ENCODE measurements at places on chromosomes 16 and 17. TPM values are rescaled to one million over a fixed set of nuclear protein-coding genes. Genes with fewer than 3 reads are reported as not detected.
A peak's percentile ranks its signal among the peaks of the same experiment; 100 is the strongest.

DNA sequence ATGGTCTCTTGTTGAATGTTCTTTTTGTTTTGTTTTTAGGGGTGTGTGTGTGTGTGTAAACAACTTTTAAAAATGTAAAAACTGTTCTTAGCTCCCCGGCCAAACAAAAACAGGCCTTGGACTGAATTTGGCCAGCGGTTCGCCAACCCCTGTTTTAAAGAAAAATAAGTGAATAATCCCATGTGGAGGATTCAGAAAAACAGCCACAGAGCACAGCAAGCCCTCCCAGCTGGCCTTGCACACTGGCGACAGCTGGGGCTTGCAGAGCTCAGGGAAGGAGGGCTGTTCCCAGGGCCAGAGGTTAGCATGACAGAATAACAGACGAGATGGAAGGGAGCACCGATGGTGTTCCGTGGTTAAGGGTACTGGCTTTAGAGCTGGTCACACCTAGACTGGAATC, 39.0 kb downstream of the EMP2 start:
- no peak for DNase-seq

- DNase-seq, result no peak
Measured at GRCh38 chr17:11814655-11815262, 182.5 kb downstream of the ZNF18 start.

- peak; percentile 63 for DNase-seq
Measured at GRCh38 chr17:36856222-36856621, 81.1 kb upstream of the LHX1 start.

GRCh38 chr16:14051103-14051729, 19.9 kb upstream of the MRTFB start:
- DNase-seq, result no peak

GRCh38 chr16:69745959-69746358, 8.8 kb downstream of the NOB1 start:
- no peak for DNase-seq

The DRC3 gene
- 2.0 TPM for total RNA-seq

The FAM171A2 gene
- total RNA-seq, result 2.0 TPM

DNA sequence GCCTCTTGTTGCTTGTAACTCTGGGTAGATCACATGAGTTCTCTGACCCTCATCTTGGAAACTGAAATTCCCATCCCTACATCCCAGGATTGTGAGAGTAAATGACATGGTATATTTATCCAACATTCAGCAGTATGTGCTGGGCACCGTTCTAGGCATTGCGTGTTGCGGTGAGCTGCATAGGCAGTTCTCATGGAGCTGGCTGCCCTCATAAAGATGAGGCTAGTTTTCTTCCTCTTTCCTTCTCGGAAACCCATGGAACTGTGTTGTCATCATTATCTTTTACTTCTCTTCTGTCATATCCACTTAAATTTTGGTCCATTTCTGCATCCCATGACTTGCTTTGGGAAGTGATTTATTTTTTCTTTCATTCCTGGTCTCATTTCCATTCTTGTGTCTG, 17.2 kb downstream of the CMIP start:
- no peak for DNase-seq

DNA sequence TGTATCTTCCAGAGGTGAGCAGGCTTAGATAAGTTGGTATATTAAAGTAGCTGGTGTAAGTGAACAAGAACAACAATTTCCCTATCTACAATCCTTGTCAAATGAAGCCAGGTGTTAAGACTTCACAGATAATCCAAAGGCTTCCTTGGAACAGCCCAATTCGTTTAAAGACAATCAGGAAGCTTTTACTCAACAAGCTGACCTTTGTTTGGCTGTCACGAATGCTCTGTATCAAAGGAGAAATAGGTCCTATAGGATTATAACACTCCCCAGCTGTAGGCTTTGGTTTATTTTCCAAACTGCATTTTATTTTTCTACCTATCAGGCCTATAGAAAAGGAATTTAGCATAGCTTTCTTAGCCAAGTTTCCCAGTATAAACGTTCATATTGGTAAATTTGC, 766.5 kb upstream of the GOT2 start:
- DNase-seq, result no peak

- no peak for DNase-seq
Measured at GRCh38 chr17:28532050-28532960, 20.1 kb downstream of the UNC119 start.

DNA sequence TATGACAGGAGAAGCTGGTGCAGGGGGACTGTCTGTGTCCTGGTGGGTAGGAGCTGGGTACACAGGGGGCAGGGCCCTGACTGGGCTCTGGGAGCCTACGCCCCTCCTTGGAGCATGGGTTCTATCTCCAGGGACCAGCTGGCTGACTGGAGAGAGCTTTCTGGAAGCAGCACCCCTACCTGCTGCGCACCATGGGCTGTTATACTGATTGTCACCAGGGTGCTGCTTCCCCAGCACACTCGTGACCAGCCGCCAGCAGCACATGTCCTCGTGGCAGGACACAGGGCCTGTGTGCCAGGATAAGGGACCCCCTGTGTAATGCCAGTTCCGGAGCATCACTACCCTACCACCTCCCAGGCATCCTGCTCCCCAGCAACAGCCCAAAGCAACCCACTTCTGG, 106.0 kb downstream of the AMFR start:
- DNase-seq, result no peak

DNA sequence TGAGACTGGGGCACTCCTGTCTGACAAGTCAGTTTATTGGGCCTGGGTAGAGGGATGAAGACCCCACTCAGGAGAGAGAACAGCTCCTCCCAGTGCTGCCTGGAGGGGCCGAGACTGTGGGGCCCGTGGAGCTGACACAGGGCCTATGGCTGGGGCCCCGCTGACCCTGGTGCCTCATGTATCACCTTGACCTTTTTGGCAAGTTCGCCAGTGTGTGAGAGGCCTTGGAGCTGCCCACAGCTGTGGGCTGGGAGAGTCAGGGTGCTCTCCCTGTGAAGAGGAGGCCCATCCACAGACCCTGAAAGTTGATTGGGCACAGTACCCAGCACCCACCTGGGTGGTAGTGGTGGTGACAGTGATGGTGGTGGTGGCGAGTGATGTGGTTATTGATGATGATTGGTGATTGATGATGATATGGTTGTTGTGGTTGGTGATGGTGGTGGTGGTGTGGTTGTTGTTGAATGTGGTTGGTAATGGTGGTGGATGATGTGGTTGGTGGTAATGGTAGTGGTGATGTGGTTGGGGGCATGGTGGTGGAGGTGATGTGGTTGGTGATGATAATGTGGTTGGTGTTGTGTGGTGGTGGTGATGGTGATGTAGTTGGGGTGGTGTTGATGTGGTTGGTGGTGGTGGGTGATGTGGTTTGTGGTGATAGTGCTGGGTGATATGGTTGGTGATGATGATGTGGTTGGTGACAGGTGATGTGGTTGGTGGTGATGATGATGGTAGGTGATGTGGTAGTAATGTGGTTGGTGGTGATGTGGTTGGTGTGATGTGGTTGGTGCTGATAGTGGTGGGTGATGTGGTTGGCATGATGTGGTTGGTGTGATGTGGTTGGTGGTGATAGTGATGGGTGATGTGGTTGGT, 29.1 kb downstream of the BAHCC1 start:
- DNase-seq, result no peak

DNA sequence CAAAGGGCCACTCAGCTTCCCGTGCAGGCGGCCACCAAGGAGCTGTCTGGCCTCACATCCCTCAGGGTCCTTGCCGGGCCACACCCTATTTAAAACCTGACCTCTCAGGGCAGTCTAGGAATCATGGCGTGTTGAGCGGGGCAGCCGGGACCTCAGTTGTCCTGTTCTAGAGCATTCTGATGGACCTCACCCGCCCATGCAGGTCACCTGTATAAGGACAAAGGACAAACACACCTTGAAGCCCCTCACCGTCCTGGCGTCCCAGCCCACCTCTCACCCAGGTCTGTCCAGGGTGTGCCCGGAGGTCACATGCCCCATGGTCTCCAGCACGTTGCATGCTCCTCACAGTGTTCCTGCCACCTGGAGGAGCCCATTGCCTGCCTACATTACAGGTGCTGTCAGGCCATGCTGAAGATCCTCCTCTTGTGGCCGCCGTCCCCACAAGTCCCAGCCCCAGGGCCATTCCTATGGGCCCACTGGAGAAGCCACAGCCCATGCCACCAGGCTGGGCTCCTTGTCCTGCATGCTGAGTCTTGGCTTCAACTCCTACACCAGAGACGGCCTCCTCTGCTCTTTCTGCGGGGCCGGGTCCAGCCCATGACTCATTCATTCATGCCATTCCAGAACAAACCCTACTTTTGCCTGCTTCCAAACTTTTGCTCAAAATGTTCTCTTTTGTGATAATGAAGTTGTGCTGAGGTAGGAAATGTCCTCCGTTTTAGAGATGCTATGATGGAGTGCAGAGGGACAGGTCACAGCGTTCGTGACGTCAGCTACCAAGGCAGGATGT, 46.3 kb downstream of the PEMT start:
- no peak for DNase-seq

DNA sequence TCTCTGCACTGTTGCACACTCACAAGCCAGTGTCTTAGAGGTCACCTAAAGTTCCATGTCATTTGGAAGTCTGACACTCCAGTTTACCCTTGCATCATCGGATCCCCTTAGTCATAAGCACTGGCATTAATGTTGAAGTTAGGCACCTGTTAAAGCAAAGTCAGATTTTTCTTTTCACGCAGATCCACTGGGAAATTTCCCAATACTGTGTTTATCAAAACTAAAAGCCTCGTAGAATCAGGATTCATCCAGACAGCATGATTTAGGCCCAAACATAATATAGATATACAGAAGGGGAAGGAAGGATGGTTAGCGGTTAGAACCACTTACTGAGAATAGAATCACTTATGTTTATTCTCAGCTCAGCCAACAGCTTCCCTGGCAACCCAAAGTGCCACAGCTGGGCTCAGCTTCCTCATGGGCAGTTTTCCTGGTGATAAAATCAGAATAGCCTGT, 30.1 kb upstream of the HAPSTR1 start:
- DNase-seq, result no peak

The MAPK7 gene
- 19.3 TPM for total RNA-seq

- no peak for DNase-seq
Measured at GRCh38 chr16:66287926-66288325, 78.6 kb upstream of the CDH5 start.

The KIF19 gene
- not detected for total RNA-seq

DNA sequence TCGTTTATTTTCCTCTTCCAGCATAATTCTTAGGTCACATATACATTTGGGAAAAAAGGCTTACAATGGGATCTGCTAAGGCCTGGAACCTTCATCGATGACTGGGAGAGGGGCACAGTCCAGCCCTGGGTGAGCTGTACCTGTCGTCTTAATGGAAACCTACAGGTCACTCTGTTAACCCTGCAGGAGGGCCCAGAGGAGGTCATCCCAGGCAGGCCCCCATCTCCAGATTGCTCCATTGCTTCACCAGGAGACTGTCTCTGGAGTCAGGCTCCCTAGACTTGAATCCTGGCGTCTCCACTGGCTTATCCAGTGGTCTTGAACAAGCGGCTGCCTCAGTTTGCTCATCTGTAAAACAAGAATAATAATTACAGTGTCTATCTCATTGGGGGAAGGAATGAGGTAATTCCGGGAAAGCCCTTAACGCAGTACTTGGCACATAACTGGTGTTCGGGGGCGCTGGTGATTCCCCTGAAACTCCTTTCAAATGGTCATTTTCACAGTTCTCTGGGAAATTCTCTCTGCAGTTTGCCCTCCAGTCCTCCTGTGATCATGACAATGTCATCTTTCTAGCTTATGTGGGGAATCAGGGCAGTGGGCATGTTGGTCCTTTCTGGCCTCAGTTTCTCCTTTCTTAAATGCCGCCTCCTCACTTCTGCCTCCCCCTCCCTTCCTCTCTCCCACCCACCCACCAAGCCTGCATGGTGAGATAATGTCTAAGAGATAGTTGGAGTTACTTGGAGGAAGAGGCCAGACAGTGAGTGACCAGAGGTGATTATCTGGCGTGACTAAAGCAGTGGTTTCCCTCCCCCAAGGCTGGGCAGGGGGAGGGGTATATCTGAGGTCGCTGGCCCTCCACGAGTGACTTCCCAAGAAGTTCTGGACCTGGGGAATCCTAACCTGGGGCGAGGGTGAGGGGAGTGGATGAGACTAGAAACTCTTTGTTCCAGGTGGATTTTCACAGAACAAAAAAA, 31.3 kb upstream of the TAC4 start:
- DNase-seq, result no peak

DNA sequence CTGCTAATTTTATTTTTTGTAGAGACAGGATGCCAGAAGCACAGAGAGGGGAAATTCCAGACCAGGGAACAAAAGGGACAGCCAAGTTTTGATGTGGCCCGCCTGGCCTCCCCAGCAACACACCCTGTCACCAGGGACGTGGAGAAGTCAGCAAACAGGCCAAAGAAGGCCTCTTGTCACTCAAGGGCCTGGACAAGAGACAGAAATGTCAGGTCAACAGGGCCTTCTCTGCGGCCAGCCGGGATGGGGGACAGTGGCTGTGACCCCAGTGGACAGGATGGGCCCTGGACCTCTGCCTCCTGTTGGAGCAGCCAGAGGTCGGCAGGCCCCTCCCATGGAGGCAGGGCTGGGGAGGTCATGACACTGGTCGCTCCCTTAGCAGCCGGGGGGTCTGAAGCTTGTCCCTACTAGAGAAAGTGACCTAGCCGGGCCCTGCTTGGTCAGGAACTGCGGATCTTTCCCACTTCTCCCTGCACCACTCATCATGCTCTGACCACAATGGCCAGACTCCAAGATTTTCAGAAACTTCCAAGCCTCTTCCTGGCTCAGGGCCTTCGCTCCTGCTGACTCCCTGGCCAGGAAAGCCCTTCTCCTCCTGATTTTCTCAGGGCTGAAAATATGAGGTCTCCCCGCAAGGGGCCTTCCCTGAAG, 9.2 kb upstream of the TVP23A start:
- no peak for DNase-seq

DNA sequence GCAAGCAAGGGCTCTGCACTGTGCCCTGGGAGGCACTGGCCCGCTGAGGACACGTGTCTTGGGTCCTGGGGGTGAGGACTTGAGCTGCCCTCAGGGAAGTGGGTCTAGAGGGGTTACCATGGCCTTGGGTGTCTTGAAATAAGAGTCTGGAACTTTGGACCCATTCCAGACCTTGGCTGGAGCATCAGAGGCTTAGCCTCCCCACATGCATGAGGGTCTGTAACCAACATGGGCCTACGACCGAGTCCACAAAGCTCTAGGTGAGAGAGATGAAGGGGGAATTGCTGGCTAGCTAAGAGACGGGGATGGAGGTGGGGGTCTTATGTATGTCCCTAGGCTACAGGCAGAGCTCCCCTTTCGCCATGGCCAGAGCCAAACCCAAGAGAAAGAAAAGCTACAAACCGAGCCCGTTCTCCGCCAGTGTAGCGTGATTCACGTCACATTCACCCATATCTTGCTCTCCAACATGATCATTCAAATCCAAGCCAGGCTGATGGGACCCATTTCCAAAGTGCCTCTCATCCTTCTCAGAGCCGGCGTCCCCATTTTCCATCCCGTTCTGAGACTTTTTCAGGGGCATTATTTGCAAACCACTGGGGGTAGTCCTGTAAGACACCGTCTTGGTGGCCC, 120.1 kb downstream of the CDYL2 start:
- no peak for DNase-seq

The KRTAP1-1 gene
- 15.9 TPM for total RNA-seq

The KLHL10 gene
- total RNA-seq, result not detected

GRCh38 chr17:28956861-28957260, 5.5 kb upstream of the PHF12 start:
- no peak for DNase-seq

The GPRC5C gene
- 48.7 TPM for total RNA-seq

All from Calu3 (cell line).